ENCODE measurements at places on chromosomes 3 and 15.

- no peak for DNase-seq
Measured at GRCh38 chr3:168034152-168034928, 61.4 kb downstream of the GOLIM4 start.

GRCh38 chr3:48275287-48276027 lies 34.6 kb downstream of the ZNF589 start:
- DNase-seq = no peak

DNA sequence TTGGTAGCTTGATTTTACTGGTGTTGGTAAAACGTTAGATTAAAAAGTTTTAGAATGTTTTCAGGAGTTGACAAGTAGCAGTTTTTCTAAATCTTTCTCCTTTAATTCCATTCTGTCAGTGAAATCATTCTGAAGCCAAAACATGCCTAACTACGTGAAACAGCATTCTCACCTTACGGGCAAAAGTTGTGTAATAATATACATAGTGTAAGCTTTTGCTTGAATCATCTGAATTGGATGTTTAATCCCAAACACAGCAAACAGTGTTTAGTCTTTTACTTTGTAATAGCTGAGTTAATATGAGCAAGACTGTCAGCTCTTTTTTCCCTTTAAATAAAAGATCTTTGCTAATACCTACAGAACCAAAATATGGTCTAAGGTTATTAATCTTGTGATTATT lies 100.6 kb downstream of the CYP19A1 start:
- no peak for DNase-seq

DNA sequence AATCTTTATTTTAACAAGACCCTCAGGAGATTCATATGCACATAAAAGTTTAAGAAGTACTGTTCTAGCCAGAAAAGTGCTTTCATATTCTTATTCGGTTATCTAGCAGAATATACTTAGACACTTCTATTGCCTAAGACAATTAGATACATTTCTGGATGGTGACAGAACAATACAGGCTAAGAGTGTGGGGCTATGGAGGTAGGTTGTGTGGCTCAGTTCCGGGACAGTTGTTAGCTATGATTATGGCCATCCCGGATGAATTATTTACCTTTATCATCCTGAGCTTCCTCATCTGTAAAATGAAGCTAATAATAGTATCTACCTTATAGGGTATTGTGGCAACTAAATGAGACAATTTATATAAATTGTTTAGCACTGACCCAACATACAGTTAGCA lies 6.6 kb downstream of the FAM98B start:
- no peak for DNase-seq

Measured in activated gamma-delta T cell (primary cell).